Activated T-cell treated with anti-CD3 and anti-CD28 coated beads for 48 hours (primary cell): ENCODE measurements at places on chromosomes 5 and 9.
A peak's percentile ranks its signal among the peaks of the same experiment; 100 is the strongest.

GRCh38 chr5:100709771-100710170, 174.6 kb downstream of the FAM174A start:
- DNase-seq = no peak

GRCh38 chr9:35340046-35340445, 149.9 kb upstream of the RUSC2 start:
- no peak for DNase-seq

DNA sequence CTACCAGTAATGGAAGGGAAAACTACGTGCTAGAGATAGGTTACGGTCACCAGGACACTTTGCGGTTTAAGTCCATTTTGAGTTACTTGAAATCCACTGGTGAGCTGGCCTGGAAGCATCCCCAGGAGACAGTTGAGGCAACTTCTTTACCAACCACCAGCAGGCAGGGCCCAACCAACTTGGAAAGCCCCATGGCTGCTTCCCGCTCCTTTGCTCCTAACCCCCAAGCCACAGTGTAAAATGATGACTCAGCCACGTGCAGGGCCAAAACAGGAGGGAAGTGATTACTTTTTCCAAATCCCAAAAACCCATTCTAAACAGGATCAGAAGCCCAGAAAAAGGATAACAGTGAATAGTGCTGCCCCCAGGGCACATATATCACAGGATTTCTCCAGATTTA, 87.4 kb downstream of the PAX5 start:
- DNase-seq = no peak

- DNase-seq = peak; percentile 47
Observed at GRCh38 chr5:157603333-157604190, 28.0 kb upstream of the ADAM19 start.

DNA sequence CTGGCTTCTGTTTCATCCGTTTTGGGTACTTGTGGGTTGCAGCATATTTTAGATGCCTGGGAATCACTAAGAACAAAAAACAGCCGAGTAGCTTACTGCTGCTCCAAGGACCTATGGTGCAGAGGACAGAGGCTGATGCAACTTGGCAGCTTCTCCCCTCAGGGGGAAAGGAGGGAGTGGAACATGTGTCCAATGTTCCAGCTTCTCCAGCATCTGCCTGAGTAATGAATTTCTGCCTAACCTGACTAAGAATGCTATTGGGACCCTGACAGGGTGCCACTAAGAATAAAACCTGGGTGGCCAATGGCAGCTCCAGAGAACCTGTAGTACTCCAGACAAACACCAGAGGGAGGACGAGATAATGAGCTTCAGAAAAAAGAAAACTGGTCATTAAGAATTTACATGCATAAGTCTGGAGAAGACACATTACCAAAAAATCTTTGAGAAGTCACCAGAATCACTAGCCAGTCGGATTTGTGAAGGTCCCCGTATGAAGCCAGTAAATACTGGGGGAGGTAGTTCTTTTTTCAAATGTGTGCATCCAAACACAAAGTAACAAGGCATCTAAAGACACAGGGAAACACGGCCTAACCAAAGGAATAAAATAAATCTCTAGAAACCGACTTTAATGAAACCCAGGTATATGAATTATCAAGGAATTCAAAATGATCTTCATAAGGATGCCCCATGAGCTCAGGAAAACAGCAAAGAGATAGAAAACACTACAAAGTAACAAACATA, 293.5 kb downstream of the HINT1 start:
- DNase-seq = no peak

GRCh38 chr5:88732862-88733261, 150.1 kb downstream of the MEF2C start:
- DNase-seq = no peak

GRCh38 chr9:127776195-127776923, 2.1 kb downstream of the SH2D3C start:
- peak; percentile 60 for DNase-seq

DNA sequence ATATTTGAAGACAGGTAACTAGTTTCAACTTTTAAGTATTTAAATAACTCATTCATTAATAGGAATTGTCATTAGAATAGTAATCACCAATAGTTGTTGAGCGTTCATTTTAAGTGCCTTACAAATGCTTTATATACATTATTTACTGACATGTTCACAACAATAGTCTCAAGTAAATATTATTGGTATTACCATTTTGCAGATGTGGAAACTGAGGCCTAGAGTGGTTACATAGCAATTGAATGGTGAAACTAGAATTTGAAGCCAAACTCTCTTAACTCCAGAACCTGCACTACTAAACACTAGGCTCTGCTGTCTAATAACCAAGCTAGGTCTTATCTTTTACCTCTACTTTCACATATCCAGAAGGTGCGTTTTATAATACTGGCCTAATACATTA, 4.8 kb upstream of the HSPA9 start:
- no peak for DNase-seq

DNA sequence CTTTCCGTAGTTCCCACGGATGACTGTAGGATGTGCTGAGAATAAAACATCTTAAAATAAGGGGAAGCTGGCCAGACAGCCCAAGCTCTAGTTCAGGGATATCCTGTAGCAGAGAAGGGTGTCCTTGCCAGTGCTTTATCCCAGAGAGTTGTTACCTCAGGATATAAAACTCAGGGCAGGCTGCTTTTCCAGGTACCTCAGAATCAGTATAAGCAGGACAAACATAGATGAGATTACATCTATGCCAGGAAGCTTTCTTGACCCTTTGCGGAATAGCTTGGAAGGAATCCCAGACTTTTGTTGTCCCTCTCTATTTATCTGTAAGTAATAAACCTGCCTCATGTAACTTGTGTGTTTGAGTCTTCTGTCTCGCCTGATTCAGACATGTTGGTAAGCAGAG, 565.7 kb downstream of the PRDM9 start:
- no peak for DNase-seq

GRCh38 chr9:130662099-130662969, 2.1 kb upstream of the PRDM12 start:
- no peak for DNase-seq

GRCh38 chr5:116320486-116320885, 235.7 kb downstream of the COMMD10 start:
- DNase-seq = no peak

GRCh38 chr9:5575000-5575399, 53.9 kb upstream of the RIC1 start:
- no peak for DNase-seq

DNA sequence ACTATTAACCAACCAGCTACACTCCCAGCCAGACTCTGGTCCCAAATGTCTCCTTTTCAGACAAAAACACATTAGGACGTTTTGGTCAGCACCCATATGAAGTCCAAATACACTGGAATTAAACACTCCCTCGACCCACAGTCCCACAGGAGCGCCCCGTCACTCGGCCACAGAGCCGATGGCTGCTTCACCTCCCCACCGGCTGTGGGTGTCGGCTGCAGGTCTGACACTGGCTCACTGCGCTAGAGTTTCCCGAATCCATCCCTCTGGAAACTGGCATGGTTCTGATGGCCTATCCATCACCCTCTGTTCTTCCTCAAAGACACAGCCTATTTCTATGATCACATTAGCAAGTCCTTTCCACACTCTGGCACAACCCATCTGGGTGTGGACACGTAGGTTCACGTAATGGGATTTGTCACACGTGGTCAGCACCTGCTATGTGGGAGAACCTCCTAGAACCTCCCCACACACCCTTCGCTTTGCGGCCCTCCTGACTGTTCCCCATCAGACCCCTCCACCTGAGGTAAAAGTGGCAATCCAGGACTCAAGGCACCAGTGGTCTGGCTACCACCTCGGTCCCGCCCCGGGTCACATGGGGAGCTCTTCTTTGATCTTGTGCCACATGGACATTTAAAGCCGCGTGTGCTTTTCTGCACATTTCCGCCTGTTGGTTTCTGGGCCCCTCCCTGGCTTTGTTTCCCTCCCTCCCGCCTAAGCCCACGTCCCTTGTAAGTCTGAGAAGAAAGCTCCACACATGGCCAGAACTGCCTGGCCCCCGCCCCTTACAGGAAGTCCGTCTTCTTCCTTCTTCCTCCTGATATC, 131.1 kb upstream of the PHYKPL start:
- no peak for DNase-seq
